ENCODE measurements at places on chromosomes 6 and 20. TPM values are rescaled to one million over a fixed set of nuclear protein-coding genes. Genes with fewer than 3 reads are reported as not detected.

DNA sequence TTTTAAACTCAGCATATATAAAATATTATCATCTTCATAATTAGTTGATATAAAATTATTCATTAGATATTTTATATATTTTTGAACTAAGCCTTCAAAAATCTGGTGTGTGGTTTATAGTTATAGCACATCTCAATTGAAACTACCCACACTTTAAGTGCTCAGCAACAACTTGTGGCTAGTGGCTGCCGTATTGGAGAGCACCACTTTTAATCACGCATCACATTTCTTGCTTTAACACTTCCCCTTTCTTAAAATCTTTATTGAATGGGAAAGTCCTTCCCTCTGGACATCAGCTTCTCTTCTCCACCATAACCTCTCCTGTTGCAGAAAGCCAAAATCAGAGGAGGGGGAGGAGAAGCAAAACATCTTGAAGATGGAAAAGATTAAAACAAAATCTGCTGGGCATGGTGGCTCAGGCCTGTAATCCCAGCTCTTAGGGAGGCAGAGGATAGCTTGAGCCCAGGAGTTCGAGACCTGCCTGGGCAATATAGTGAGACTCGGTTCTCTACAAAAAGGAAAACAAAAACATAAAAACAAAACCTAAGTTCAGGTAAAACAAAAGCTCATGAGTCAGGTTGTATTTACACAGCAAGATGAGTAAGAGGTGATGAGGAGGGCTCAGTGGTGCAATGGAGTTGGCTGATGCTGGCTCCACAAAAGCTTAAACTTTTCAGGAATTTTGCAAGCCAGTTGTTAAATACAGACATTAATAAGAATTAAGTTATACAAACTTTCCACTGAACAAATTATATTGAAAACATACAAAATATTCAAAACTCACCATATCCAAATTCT lies 237.0 kb upstream of the SUPT3H start:
- no peak for DNase-seq

DNA sequence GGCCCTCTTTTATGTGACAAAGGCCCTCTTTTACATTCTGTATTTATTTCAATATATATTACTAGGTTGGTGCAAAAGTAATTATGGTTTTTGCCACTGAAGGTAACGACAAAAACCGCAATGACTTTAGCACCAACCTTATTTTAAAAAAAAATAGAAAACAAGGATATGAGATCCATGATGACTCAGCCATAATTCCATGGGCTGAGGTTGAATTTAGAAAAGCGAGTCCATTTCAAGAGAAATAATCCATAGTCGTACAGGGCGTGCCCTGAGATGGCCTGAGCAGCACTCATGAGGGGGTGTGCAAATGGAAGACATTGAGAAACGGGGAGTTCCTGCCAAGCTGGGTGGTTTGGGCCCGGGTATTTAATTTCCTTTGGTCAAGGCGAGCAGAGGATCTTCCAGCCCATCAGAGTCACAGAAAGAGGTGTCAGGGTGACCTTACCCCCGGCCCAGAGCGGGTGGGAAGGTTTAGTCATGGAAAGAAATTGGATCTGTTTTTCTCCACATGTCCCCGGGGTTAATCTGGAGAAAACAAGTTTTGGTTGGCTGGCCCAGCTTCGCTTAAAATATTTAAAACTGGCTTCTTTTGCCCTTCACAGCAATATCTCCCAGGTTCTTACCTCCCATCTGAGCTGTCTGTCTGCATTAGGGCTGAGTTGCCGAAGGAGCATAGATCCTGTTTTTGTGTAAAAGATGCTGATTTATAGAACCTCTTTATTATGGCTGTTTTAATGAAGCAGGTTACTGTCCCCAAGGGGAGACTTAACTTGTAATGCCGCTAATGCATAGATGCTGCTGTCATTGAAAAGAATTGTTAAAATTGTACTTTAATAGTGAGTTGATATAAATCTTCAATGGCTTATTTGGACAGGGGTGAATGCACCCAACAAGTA lies 255.6 kb downstream of the PREX1 start:
- DNase-seq, result no peak

- DNase-seq, result no peak
Measured at GRCh38 chr20:40958598-40958997, 70.0 kb upstream of the TOP1 start.

DNA sequence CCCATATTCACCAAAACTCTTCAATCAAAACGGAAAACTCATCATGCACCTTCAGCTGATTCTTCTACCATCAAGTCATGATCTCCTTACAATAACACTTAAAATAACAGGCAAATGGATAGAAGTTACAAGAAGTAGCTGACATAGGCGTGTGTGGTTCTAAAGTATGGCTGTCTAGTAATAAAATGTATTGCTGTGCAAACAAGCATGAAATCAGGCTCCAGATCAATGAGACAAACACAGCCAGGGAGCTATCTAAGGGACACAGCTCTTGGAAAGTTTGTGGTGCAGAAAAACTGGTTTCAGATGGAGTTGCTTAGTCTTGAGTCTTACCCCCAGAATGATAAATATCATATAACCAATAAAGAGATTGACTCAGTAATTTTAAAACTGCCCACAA lies 434.8 kb upstream of the NOX3 start:
- DNase-seq, result no peak

GRCh38 chr20:19330038-19330437 lies 117.6 kb downstream of the SLC24A3 start:
- DNase-seq, result no peak

- DNase-seq, result no peak
Measured at GRCh38 chr20:41669708-41670263, 51.6 kb upstream of the CHD6 start.

DNA sequence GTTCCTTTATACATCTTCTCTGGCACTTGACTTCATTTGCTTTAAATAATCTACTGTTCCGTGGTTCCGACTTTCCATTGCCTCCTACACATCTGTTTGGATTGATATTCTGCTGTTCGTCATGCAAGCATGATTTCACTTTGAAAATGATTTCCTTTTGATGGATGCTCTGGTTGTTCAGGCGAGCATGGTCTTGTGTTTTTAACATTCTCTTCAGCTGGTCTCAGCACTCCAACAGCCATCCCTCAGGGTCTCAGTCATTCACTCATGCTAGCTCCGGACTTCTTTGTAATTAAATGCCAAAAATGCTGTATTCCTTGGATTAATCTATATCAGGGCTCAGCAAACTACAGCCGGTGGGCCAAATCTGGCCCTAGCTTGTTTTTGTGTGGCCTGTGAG lies 27.2 kb upstream of the SPACA1 start:
- no peak for DNase-seq

- no peak for DNase-seq
Measured at GRCh38 chr20:58071991-58072390, 156.5 kb downstream of the ANKRD60 start.

Gene TAF11
- total RNA-seq, result 30.9 TPM

Gene ADGB
- total RNA-seq, result not detected

Gene WASF1
- total RNA-seq, result 5.0 TPM
